ENCODE measurements at places on chromosomes 16 and 17.
A peak's percentile ranks its signal among the peaks of the same experiment; 100 is the strongest.

- no peak for DNase-seq
These were observed 62.1 kb downstream of the LMF1 start for GRCh38 chr16:908526-909155.

- DNase-seq: no peak
These were observed 111.5 kb downstream of the ZFHX3 start for GRCh38 chr16:72936408-72936807.

DNA sequence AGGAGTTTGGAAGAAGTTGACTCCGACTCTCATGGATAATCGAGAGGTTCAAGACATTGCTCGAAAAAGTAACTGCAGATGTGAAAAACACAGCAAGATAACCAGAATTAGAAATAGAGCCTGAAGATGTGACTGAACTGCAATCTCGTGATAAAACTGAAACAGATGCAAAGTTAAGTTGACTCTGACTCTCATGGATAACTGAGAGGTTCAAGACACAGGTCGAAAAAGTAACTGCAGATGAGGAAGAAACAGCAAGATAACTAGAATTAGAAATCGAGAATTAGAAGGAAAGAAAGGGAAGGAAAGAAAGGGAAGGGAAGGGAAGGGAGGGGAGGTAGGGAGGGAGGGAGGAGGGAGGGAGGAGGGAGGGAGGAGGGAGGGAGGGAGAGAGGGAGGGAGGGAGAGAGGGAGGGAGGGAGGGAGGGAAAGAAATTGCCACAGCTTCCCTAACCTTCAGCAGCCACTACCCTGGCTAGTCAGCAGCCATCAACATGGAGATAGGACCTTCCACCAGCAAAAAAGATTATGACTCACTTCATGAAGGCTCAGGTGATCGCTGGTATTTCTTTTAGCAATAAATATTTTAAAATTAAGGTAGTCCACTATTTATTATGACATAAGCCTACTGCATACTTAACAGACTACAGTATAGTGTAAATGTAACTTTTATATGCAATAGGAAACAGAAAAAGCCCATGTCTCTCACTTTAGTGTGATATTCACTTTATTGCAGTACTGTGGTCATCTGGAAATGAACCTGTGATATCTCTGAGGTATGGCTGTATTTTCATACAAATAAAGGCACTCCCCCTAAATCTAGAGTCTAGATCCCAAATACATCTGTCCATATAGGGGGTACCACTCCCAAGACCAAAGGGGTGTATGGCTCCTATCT lies 68.3 kb downstream of the KANSL1 start:
- no peak for DNase-seq

GRCh38 chr16:52203096-52203495 lies 343.8 kb downstream of the TOX3 start:
- DNase-seq: no peak

GRCh38 chr17:57045868-57046704 lies 39.0 kb upstream of the AKAP1 start:
- peak; percentile 26 for DNase-seq

DNA sequence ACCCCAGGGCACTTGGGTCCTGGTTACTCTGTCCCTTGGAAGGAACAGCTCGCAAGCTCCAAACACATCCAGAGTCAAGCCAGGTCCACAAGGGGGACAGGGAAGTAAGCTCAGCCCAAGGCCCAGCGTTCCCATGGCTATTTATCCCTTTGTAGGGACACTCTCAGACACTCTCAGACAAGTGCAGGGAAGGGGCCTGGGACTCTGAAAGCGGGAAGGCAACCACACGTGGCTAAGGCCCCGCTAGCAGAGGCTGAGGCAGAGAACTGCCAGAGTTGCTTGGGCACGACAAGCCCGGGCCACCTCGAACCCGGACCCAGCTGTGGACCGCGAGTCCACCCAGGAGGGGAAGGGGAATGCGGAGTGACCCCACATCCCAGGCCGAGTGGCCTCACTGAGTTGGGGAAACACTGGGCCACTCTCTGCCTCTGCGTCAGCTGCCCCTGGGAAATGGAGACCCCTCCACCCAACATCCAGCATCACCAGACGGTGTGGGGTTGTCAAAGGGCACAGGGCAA lies 10.2 kb downstream of the NPTX1 start:
- no peak for DNase-seq

GRCh38 chr17:75959051-75959838 lies 18.4 kb upstream of the FBF1 start:
- no peak for DNase-seq

DNA sequence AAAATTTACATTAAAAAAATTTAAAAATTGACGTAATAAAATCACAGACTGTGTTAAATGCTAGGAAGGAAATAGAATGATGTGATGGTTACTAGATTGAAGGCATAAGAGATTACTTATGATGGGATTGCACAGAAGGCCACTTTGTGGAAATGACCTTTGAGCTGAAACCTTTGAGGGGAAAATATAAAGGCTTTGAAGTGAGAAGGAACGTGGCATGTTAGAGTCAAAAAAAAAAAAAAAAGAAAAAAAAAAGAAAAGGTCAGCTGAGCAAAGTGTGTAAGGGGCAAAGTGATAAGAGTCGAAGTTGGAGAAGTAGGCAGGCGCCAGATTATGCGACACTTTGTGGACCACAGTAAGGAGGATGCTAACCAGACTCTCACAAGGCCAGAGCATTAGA lies 3.6 kb upstream of the PSMD11 start:
- DNase-seq: no peak

DNA sequence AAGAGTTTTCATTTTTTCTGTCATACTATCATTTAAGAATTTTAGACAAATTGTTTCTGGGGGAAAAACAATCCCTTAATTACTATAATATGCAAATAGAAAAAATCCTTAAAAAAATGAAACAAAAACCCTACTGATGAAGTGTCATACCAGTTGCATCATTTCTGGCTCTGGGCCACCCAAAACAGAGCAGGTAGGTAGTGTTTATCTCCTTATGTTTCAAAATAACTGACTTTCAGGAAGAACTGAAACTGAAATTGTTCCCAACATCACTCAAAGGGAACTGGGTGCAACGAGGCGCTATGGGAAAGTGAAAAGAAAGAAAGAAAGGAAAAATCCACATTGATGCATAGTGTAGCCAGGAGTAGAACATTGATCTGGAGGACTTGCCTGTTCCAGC lies 653.1 kb upstream of the SOX9 start:
- DNase-seq: no peak

DNA sequence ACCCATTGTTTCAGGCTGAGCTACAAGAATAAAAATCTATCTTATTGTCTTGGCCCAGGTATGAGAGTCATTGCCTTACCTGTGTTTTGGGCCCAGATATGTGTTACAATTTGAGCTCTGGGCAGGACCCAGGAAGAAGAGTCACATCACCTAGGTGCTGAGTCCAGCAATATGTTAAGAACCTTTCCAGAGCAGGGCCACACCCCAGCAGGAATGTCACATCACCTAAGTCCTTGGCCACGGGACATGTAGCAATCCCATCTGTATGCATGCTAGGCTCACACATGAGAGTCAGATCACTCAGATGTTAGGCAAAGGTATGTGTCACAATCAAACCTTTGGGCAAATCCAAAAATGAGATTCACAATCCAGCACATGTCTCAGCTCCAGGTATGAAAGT lies 2103.5 kb downstream of the TP53TG3F start:
- DNase-seq: no peak

DNA sequence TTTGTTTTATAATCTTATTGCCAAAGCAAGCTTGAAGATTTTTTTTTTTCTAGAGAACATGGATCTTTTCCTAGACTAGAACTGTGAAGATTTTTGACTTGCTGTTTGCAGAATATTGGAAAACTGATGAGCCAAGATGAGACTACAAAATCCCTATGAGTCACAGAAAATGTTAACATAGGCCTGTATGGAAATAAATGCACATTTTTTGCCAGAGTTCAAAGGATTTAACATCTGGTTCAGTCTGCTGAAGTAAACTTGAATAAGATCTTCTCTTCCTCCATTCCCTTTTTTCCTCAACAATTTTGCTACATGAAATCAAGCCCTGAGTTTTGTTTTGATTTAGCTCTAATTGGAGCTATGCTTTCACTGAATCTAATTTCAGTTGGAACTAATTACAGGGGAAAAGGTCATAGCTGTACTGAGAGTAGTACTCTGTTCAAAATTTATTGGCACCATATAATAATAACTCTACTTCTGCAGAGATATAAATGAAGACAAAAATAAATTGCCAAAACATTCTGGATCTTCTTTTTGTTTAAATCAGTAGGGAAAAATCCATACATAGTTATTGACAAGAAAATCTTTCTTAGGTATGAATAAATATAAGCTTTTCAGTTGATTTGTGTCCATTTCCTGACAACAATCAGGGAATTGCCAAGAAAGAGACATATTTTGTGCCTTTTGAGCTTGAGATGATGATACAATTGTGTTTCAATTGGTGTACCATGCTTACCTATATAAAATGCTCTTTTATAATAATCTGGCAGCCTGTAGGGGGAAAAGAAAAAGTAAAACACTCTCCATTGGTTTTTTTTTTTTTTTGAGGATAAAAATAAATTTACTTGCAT lies 387.5 kb upstream of the GOT2 start:
- DNase-seq: peak; percentile 2

GRCh38 chr16:28181515-28181914 lies 30.2 kb downstream of the XPO6 start:
- peak; percentile 94 for DNase-seq

DNA sequence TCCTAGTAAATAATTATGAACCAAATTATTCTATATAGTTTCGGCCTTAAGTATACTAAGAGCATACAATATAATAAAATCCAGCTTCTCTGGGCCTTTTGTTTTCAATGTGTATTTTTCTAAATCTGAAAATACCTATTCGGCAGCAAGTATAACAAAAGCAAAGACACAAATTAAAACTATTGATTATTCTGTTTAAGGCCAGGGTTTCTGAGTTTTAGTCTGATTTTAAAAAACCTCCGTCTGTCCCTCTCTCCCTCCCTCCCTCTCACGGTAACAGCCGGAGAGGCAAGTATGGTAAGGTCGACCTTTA lies 1.5 kb downstream of the TOB1 start:
- no peak for DNase-seq

DNA sequence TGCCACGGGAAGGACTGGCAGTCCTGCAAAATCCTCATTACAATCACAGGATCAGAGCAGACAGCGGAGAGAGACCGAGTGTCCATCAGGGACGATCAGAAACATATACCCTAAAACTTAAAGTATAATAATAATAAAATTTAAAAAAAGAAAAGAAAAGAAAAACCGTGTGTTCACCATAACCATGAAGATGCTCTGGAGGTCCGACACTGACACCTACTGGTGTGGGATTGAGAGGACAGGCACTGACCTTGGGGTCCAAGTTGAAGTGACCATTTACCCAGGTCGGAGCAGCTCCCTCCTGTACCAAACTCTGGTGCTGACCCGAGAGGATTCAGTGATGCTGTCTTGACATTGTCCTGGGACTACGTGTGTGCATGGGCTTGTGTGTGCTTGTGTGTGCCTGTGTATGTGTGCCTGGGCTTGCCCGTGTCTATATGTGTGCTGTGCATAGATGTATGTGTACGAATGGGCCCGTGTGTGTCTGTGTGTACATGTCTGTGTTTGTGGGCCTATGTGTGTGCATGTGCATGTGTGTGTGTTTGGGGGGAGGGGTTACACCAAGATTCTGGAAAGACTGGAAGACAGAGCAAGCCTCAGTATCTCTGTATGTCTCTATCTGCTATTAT lies 10.0 kb upstream of the CD300LD start:
- DNase-seq: peak; percentile 38

GRCh38 chr16:11350921-11351335 lies 5.7 kb downstream of the RMI2 start:
- DNase-seq: peak; percentile 84

DNA sequence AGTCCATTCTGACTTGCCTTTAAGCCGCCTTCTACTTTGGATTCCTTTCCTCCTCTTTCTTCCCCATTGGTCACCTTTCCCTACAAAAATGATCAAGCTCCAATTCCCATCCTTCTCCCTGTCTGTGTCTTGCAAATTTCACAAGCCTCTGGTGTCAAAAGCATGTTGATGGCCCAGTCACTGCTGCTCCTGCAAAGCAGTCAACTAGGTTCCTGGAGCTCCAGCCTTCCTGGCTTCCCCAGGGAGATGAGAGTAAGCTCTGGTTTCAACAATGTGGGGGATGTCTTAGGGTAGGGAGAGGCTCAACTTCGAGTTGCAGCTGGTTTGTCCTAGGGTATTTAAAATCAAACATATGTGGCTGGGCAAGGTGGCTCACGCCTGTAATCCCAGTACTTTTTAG lies 36.1 kb upstream of the HELZ start:
- no peak for DNase-seq

DNA sequence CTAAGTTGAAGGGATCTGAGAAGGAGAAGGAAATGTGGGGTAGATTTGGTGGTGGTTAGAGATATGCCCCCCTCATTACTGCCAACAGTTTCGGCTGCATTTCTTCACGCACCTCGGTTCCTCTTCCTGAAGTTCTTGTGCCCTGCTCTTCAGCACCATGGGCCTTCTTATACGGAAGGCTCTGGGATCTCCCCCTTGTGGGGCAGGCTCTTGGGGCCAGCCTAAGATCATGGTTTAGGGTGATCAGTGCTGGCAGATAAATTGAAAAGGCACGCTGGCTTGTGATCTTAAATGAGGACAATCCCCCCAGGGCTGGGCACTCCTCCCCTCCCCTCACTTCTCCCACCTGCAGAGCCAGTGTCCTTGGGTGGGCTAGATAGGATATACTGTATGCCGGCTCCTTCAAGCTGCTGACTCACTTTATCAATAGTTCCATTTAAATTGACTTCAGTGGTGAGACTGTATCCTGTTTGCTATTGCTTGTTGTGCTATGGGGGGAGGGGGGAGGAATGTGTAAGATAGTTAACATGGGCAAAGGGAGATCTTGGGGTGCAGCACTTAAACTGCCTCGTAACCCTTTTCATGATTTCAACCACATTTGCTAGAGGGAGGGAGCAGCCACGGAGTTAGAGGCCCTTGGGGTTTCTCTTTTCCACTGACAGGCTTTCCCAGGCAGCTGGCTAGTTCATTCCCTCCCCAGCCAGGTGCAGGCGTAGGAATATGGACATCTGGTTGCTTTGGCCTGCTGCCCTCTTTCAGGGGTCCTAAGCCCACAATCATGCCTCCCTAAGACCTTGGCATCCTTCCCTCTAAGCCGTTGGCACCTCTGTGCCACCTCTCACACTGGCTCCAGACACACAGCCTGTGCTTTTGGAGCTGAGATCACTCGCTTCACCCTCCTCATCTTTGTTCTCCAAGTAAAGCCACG lies 28.3 kb downstream of the STH start:
- DNase-seq: no peak

DNA sequence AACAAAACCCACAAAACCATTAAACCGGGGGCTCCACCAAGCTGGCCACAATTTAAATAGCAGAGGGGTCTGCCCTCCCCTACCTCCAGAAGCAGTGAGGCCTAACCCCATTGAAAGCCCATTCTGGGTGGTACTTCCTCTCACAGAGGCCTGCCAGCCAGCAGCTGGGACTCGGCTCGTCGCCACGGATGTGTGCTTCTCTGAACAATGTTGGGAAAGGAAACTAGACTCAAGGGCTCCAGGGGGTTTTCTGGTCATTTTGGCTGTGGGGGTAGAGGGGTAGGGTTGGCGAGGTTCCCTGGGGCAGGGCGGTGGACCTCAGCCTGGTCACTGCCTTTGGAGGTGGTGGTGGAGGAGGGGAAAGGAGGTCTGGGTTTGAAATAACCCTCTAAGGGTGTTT lies 4.7 kb upstream of the PLCG2 start:
- no peak for DNase-seq

Data from foreskin fibroblast (primary cell).